ENCODE measurements at places on chromosomes 11 and 22. TPM values are rescaled to one million over a fixed set of nuclear protein-coding genes. Genes with fewer than 3 reads are reported as not detected.

GLYATL1 gene
- total RNA-seq, result not detected

LRRC75B gene
- total RNA-seq, result 6.9 TPM

DNA sequence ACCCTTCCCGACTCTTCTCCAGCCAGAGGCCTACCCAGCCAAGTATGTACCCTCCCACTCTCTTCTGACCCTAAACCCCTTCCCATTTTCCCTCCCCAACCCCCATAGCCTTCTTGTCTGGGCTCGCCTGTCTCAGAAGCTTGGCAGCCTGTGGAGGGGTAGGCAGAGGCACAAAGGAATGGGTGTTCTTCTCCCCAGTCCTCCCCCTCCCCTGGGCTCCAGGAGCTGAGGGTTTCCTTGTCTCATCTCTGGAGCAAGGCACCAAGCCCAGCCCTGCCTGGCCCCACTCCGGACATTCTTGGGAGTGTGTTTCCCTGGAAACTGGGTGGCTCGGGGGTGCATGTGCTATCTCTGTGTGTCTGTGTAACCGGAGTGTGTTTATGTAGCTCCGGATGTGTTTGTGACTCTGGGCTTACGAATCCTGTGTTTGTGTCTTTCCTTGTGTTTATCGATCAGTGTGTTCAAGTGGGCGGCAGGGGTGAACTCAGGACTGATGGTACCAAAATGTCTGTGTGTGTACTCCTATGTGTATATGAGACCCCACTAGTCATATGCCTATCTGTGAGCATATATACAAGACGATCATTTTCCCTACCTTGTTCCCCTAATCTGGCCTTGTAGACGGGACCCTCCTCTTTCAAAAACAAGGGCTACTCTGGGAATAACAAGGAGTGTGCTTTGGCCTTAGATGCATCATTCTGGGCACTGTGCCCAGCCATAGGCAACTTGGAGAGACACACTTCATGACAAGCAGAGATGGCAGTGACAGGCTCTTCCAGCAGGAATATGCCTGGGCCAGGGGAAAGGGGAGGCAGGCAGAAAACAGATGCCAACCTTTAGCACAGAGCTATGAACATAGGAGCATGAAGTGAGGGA lies 10.9 kb downstream of the PHLDB1 start:
- peak; percentile 81 for DNase-seq

DNA sequence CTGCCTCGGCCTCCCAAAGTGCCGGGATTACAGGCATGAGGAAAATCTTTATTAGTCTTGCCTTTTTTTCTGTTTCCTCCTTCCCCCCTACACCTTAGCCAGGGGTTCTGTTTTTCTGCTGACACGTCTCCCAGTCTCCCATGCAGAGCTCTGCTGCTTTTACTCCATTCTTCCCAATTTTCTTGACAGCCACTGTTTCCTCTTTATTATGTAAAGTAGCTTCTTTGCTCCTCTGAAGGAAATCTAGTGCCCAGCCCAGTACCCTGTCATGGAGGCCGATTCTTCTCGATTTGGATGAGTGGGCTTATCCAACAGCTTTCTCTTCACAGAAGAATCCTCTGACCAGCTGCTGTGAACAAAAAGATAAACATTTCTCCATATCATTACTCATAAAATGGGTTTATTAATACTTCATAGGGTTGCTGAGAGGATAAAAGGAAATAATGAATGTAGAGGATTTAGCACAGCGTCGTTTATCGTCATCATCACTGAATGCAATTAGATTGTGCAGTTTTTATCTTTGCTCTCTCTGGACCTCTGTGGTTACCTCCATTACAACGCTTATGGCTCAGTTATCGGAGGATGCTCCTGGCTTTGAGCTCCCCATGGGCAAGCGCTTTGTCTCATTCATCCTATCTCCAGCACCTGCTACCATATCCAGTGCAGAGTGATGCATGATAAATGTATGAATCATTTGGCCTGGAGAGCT lies 375.6 kb upstream of the C11orf87 start:
- no peak for DNase-seq

GRCh38 chr22:29145321-29146072 lies 60.2 kb upstream of the EMID1 start:
- DNase-seq, result peak; percentile 50

GRCh38 chr11:36356201-36356600 lies 60.1 kb downstream of the PRR5L start:
- no peak for DNase-seq

DNA sequence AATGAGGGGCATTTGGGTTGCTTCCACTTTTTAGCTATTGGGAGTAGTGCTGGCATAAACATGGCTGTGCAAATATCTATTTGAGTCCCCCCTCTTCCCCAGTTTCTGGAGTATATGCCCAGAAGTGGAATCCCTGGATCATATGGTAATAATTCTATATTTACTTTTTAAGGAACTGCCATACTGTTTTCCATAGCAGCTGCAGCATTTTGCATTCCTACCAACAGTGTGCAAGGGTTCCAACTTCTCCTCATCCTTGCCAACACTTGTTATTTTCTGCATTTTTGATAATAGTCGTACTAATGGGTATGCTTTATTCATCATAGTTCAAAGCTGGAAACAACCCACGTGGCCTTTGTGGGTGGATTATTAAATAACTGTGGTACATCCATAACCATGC lies 883.5 kb downstream of the TBC1D22A start:
- no peak for DNase-seq

GRCh38 chr22:48250286-48250895 lies 1487.9 kb downstream of the TBC1D22A start:
- no peak for DNase-seq

DNA sequence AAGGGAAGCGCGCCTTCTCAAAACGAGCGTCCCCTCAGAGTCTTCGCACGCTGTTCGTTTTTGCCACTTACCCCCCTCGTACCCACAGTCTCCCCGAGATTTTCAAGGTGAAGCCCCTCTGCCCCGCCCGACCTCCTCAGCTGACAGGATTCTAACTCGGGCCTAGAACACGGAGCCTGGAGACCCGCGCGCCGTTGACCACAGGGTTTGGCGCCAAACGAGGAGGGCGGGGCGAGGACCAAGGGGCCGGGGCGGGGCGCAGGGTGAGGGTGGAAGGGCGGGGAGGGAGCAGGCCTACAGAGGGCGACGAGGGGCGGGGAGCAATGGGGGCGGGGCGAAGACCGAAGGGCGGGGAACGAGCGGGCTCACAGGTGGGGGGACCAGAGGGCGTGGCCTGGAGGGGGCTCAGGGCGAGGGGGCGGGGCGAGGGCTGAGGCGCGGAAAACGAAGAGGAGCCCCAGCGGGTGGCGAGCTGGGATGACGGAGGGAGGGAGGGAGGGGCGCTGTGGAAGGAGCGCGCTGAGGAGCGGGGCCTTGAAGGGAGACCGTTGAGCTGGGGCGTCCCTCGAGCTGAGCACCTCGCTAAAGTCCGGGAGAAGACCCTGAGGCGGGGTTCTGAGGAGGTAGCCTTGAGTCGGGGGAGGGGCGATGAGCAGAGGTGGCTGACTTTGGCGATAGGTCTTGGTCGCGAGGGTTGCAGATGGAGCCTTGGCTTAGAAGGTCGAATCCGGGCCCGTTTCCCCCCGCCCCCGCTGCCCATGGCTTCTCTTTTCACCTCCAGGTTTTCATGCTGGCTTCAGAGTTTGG lies at the start of gene DMC1:
Gene DMC1 (minus strand): TSS at position 212 of the 807 bp plus-strand sequence. CDS start 1,927 bp downstream, outside the sequence.
- DNase-seq, result peak; percentile 94

DNA sequence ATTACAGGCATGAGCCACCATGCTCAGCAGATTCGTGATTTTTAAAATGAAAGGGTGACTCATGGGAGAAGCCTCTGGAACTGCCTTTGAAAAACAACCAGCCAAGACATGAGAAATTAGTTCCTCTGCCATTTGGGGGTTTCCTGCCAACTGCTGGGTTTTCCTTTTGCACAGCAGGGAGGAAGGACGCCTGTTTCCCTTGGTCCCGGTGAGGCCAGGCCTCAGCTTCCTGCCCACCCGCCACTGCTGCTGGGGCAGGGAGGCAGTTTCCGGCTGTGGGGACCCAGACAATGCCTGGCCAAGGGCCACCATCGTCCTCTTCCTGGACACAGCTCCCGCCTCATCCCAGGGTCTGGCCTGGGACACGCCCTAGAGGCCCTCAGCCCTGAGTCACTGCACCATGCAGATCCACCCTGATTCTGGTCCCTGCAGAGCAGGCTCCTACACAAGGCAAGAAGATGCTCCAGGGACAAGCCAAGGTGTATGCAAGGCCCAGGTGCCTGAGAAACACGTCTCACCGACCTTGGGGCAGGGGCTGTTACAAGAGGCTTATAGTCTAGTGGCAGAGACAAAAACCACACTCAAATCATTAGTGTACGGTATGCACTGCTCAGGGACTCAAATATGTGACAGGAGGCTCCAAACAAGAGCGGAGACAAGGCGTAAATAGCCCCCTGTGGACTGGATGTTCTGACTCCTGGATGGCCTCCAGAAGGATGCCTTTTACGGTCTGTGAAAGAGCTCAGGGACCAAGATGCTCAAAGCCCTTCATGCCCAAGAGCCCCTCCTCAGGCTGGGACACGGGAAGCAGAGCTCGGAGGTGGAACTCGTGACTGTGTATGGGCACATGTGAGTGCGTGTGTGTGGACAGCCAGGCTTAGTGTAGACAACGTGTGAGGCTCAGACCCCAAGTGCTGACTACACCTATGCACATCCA lies 10.0 kb downstream of the PPM1F start:
- DNase-seq, result peak; percentile 91

Data from left ventricle myocardium superior (tissue), 1 donor.